ENCODE measurements at places on chromosomes 7 and 10. TPM values are rescaled to one million over a fixed set of nuclear protein-coding genes. Genes with fewer than 3 reads are reported as not detected.

IRF5 gene
- total RNA-seq = 1.2 TPM

COPS6 gene
- 150 TPM for total RNA-seq

IPMK gene
- 18.3 TPM for total RNA-seq

OR6B1 gene
- not detected for total RNA-seq

CFAP69 gene
- total RNA-seq = 7.4 TPM

VWDE gene
- total RNA-seq = 0.70 TPM

ST8SIA6 gene
- 0.16 TPM for total RNA-seq

PYROXD2 gene
- total RNA-seq = 2.2 TPM

SLC16A9 gene
- 0.45 TPM for total RNA-seq

Measured in Caco-2 (cell line).